ENCODE measurements at places on chromosomes 11 and 22.

DNA sequence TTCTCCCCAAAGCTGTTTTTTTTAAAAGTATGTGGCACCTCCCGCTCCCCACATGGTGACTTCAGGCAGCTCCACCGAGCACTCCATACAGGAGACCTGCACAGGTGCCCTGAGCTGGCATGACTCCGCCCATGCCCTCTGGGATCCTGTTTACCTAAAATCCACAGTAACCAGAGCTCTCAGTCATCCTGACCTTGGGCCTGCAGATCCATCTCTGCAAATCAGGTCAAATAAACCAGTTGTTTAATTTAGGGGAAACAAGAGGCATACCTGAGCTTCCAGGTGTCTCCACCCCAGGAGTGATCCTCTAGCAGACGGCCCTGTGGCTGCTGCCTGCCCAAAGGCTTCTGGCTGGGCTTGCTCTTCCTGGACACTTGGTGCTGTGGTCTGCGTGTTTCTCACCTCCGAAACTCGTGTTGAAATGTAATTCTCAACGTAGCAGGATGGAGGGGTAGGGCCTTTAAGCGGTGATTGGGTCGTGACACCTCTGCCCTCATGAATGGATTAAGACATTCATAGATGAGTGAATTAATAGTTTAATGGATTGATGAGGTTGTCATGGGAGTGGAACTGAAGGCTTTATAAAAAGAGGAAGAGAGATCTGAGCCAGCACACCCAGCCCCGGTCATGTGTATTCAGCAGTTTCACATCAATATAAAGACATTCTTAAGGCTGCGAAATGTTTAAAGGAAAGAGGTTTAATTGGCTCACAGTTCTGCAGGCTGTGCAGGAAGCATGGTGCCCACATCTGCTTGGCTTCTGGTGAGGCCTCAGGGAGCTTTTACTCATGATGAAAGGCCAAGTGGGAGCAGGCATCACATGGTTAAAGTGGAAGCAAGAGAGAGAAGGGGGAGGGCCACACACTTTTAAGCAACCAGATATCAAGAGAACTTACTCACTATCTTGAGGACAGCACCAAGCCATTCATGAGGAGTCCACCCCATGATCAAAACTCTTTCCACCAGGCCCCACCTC lies 34.1 kb downstream of the LINC01488 start:
- no peak for DNase-seq

GRCh38 chr11:15769203-15769602 lies 587.1 kb downstream of the SOX6 start:
- DNase-seq = no peak

DNA sequence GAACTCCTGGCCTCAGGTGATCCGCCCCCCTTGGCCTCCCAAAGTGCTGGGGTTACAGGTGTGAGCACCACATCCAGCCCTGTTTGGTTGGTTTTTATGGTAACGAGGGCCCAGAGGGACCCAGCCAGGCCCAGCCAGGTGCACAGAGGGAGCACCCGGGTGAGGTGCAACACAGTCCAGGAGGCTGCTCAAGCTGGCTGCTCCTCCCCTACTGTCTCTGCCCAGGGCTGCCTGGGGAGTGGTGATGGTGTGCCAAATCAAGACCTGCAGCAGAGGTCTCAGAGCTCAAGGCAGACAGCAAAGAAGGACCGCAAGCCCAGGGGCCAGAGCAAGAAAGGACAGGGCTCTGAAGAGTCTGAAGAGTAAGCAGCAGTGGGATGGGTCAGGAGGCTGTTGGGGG lies 1.4 kb downstream of the TSGA10IP start:
- no peak for DNase-seq

DNA sequence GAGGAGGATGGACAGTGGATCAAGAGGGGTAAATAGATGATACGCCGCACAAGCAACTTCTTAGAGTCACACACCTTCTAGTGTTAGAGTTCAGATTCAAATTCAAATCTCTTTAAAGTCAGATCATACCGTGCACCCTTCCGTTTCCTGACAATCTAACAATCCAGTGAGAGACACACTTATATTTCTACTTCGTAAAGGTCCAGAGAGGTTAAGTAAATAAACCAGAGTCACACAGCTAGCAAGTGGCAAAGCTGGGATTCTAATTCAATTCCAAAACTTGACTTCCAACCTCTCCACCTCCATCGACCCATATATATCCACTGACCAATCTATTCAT lies 34.0 kb downstream of the MIAT start:
- no peak for DNase-seq

DNA sequence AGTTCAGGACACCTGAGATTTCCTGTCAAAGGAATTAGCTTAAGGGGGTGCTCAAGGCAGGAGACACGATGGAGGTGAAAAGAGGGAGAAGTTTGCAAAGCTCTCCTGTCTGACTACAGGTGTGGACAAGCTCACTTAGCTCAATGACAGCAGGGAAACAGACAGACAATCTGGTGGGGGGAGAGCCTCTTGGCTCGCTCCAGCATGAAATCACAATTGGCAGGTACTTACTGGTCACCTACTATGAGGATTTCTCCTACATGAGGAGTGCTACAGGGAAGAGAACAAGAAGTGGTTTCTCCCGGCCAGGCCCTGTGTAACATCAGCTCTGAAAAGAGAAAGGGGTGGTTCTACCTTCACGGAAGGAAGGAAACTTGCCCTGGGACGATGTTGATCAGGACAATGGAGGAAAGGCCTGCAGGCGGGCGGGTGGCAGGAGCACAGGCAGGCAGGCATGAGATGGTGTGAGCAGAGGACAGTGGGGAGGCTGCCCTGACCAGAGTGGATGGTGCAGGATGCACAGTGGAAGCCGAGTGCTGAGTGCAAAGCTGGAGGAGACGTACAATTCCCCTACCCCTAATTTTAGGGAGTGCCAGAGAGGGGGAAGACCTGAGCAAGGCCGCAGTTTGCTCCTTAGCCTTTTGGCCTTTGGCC lies 57.9 kb upstream of the CRTAM start:
- no peak for DNase-seq

DNA sequence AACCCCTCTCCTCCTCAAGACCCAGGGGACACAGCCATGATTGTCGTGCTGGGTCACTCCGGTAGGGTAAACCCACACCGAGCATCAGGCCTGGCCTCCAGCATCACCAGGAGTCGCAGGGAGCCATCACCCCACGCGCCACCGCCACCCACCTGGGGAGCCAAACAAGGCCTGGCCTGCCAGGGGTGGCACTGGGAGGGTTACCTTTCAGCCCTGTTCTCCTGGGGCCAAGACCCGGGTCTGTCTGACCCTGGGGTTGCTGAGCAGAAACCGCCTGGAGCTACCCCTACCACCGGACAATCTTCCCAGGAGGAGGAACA lies 39.3 kb upstream of the NNMT start:
- DNase-seq = no peak

GRCh38 chr11:59267736-59268475 lies 55.2 kb upstream of the MPEG1 start:
- no peak for DNase-seq

- no peak for DNase-seq
Measured at GRCh38 chr11:33658195-33658900, 42.3 kb downstream of the C11orf91 start.

DNA sequence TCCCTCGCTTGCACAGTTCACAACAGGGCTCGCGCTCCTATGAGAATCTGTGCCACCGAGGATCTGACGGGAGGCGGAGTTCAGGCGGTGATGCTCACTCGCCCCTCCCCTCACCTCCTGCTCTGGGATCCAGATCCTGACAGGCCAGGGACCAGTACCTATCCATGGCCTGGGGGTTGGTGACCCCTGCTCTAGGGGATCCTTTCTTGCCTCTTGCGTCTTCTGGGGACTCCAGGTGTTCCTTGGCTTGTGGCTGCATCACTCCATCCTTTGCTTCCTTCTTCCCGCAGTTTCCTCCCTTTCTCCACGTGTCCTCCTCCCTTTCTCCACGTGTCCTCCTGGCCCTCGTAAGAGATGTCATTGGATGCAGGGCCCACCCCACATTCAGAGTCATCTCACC lies 30.6 kb upstream of the KRTAP5-7 start:
- no peak for DNase-seq

All from GM12891 (cell line).